ENCODE measurements at places on chromosomes 5 and 9.
A peak's percentile ranks its signal among the peaks of the same experiment; 100 is the strongest.

DNA sequence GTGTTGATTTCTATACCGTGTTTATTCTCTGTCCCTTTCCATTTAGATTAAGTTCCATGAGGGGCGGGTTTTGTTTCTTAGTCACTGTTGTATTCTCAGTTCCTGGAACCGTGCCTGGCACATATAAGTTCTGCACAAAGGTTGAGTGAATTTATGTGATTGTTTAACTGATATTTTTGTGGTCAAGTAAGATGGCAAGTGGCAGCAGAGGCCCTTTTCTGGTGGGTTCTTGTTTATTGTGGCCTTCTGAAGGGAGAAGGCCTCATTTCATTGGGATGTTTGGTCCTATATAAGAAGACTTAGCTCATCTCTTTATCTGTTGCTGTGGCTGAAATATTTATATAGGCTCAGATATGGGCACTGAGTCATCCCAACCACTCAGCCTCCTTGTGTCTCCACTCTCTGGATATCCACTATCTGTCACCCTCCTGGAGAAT, 262.5 kb downstream of the PSAT1 start:
- no peak for DNase-seq

GRCh38 chr9:94996641-94997040, 270.1 kb downstream of the AOPEP start:
- no peak for DNase-seq

- no peak for DNase-seq
Measured at GRCh38 chr9:109224751-109225150, 57.7 kb upstream of the FRRS1L start.

DNA sequence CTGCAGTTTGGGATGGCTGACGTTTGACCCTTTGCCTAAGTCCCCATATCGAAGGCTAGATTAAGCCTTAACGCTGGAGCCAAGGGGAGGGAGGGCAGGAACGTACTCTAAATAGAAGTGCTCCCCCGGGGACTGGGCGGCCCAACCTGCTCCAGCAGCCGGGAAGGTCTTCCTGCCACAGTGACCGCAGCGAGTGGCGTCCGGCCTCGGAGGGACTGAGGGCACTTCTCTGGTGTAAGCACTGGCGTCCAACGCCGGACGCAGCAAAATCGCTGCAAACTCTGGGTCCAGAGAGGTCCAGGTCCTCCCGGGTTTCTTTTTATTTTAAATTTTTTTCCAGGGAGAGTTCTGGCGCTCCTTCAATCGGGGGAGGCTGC, 505 bp upstream of the ACER2 start:
- DNase-seq: no peak

DNA sequence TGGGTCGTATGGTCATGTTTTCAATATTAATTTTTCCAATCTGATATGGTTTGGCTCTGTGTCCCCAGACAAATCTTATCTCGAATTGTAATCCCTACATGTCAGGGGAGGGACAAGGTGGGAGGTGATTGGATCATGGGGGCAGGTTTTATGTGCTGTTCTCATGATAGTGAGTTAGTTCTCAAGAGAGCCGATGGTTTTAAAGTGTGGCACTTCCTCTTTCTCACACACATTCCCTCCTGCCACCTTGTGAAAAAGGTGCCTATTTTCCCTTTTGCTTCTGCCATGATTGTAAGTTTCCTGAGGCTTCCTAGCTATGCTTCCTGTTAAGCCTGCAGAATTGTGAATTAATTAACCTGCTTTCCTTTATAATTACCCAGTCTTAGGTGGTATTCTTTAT, 309.1 kb upstream of the GRIN3A start:
- DNase-seq: no peak

DNA sequence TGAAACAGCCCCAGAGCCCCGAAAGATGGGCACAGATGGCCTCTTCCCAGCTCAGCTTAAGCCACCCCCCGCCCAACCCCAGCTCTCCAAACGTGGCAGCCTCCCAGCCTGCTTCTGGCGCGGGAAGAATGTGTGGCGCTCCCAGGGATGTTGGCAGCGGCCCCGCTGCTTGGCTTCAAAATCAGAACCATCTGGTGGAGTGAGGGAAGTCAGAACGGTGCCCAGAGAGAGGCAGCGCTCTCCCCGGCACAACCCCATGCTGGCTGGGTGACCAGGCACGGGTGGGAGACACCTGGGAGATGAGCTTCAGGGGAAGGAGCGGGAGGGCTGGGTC, 72.7 kb upstream of the ORM1 start:
- DNase-seq: no peak

DNA sequence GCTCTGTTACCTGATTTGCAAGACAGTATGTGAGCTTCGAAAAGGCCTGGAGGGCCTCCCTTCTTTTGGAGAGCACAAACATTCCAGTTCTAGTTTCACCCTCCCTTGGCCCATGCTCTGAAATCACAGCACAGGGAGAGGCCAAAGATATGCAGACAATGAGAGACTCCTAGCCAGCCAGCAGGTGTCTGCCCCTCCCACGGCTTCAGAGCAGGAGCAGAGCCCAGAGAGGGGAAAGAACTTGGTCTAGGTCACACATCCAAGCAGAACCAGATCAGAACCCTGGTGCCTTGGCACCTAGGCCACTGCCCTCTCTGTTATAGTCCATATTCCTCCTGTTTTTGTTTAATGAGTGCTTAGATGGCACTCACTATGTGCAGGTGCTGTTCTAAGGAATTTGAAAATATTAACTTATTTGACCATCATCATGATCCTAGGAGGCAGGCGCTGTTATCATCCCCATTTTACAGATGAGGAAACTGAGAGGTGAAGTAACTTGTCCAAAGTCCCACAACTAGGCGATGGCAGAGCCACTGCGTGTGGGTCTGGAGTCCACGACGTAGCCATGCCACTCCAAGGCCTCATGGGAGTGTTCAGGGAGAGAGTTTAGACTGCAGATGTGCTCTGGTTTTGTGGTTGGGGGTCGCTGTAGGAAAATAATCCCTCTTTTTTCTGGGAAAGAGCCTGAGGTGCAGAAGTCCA, 27.2 kb downstream of the TMOD1 start:
- DNase-seq: peak; percentile 91

Data from islet precursor cell (in vitro differentiated cells).